ENCODE measurements at places on chromosomes 11 and 22. TPM values are rescaled to one million over a fixed set of nuclear protein-coding genes. Genes with fewer than 3 reads are reported as not detected.

SLCO2B1 gene
- 10.3 TPM for total RNA-seq

BSX gene
- total RNA-seq: not detected

ZNF214 gene
- 10.1 TPM for total RNA-seq

SLC5A4 gene
- total RNA-seq: under 0.01 TPM

ZNF215 gene
- total RNA-seq: 4.2 TPM

OR51L1 gene
- total RNA-seq: not detected

TIGD3 gene
- 3.0 TPM for total RNA-seq

Data from temporal lobe (tissue), 4 donors.